Activated CD4-positive, alpha-beta T cell treated with anti-CD3 and anti-CD28 coated beads, Interleukin-2, amount 50 U/mL, for 16 hours (primary cell): ENCODE measurements at places on chromosomes 1 and 21.

- no peak for DNase-seq
Observed at GRCh38 chr1:56081173-56081572, 498.2 kb downstream of the PLPP3 start.

DNA sequence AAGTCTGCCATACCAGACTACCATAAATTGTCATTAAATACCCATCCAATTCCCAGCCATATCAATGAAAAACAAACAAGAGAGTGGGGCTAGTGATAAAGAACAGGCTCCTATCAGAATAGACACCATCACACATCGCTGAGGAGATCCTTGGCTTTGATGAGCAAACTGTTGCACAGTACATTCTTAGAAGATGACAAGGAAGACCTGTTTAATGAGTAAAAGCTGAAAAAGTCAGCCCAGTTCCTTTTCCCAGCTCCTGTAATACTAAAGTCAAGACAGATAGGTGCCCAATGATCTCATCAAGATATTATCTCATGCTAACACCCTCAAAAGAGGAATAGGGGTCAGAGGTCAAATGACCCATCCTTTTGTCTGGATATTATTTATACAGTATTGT is 164.5 kb upstream of the COA6 start:
- DNase-seq: no peak

DNA sequence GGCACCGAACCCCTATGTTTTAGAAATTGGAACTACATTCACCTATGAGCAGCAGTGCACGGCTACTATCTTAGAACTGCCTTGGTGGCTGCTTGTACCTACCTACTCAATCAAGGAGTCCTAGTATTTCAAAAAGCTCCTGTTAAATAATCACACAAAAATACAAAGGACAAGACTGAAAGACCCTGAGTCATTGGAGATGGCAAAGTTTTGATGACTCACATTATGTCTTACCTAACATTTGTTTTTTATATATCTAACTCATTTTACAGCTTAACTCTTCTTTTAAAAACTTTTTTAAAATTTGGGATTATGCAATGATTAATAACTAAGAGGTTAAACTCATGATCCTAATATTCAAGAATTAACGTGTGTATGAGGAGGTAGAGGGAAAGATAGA is 1206.0 kb upstream of the TMPRSS15 start:
- DNase-seq: no peak

GRCh38 chr1:196271212-196271947 is 336.9 kb downstream of the KCNT2 start:
- DNase-seq: no peak

DNA sequence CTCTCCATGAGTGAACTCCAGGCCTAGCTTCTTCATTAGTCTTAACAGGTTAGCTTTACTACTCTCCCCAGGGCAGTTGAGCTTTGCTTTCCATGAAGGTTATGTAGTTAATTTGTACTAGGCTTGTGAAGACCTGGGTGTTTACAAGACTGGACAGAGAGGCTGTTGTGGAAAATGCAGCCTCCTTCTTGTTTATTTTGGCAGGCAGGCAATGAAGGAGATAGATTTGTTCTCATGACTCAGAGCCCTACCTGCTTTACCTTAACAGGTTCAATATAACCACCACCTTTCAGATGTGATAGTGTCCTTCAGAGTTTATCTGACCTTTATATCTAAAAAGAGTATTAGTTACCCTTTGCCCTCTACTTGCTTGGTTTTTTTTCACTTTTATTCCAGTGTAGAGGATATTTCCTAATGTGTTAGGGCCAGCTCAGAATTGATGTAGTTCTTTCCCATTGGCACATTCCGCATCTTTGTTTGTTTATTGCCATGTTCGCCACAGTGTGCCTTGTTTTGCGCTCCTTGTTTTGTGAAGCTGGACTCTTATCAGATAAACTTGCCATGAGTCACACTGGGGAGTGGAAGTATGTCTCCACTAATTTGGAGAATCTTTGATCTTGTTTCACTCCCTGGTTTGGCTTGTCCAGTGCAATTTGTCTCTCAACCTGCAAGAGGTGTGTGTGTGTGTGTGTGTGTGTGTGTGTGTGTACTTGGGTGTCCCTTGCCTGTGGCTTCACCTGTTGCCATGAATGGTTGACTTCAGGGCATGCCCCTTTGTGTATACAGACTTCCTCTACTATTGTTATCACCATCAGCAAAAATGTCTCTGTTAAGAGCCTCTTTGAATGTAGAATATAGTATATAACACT is 87.4 kb upstream of the MACF1 start:
- no peak for DNase-seq

DNA sequence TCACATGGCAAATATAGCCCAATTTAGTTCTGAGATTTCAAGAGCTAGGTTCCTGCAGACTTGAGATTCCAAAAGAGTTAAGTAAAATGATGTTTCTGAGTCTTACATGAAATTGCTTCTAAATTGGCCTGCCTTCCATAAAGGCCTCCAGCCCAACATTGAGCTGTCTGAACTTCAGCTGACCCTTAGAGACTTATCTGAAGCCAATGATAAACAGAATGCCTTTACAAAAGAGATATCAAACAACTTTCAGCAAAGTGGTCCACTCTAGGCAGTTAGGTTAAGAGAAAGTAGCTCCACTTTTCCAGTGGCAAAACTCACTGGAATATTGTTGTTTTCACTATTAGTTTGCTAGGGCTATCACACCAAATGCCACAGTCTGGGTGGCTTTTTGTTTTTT is 6.3 kb upstream of the RC3H1 start:
- DNase-seq: no peak

GRCh38 chr1:69321311-69321710 is 246.4 kb upstream of the LRRC7 start:
- no peak for DNase-seq

DNA sequence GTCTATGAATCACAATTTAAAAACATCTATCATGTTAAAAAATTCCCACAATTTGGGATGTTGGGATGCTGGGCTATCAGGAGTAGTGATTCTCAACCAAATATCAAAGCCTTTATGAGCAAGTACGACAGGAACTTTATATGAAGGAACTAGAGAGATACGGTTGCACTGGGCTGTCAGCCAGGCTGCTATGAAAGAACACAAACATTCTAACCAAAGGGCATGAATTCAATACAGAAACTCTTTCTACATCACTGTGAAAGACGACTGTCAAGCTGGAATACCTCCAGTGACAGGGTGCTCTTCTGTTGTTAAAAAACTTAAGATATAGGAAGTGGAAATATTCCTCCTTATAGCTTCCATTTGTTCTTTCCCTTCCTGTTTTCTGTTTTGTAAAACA is 9.8 kb downstream of the CACNA1E start:
- no peak for DNase-seq

DNA sequence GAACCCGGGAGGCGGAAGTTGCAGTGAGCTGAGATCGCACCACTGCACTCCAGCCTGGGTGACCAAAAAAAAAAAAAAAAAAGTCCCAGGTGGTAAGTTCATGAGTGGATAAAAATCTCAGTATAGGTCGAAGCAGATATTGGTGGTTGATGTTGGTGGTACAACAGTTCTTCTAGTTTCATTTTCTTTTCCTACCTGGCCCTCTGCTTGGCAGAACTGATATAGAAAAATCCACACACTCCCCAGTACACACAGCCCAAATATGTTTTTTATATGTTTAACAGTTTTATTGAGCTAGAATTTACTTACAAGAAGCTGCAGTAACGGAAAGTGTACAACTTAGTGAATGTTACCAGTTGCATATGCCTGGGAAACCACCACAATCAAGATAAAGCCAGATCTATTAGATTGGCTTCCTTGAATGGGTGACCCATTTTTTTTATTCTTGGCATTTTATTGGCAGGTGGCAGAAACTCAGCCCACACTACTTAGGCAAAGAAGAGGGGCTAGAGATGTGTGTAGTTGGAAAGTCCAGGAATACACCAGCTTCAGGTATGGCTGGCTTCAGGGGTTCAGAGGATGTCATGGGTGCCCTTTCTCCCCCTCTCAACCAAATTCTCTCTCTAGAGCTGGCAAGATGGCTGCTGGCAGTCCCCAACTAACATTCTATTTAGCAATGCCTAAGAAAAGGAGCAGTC is 118.3 kb upstream of the SLC25A33 start:
- peak; percentile 5 for DNase-seq

- DNase-seq: no peak
Observed at GRCh38 chr21:44704636-44705001, 6.8 kb downstream of the TSPEAR start.

DNA sequence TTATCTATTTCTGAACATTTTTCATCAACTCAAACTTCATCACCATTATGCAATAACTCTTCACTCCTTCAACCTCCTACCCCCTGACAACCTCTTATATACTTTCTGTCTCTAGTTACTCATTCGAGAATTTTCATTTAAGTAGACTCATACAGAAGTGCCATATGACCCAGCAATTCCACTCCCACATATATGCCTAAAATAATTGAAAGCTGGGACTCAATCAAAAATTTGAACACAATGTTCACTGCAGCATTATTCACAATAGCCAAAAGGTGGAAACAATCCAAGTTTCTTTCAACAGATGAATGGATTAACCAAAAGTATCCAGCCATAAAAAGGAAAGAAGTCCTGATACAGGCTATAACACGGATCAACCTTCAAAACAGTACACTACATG is 24.1 kb downstream of the COL11A1 start:
- no peak for DNase-seq

DNA sequence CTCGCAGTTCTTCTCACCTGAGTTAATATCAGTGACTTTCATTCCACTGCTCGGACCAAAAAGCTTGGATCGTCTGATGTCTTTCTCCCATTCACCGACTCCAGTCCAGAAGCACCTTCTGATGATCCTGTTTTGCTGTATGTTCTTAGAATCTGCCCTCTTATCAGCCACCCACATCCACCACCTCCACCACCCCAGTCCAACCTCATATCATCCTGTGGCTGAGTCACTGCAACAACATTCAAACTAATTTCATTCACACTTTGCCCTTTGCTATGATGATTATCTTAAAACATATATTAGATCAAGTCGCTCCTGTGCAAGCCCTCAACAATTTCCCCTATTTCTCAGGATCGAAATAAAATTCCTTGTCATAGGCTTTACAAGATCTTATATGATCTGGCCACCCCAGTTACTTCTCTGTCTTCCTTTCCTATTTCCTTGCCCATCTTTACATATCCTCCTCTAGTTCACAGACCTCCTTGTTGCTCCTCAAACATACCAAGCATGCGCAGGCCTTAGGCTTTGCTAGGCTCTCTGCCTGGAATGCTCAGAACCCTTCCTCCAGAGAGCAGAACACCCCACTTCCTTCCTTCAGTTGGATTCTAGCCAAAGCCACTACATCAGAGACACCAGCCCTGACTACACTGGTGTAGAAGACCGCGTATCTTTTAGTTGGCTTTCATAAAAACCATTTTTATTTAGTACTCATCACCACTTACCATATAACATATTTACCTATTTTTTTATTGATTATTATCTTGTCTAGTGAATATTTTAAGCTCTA is 335.7 kb upstream of the GREM2 start:
- DNase-seq: peak; percentile 1

GRCh38 chr1:198680174-198680875 is 41.5 kb downstream of the PTPRC start:
- DNase-seq: no peak

- DNase-seq: no peak
Observed at GRCh38 chr1:64967381-64967780, 1.0 kb upstream of the JAK1 start.

- DNase-seq: no peak
Observed at GRCh38 chr1:161260376-161261260, 2.1 kb downstream of the PCP4L1 start.

GRCh38 chr1:37073152-37073853 is 39.0 kb upstream of the GRIK3 start:
- DNase-seq: no peak

- DNase-seq: peak; percentile 20
Observed at GRCh38 chr1:236465959-236466303, 57.9 kb upstream of the LGALS8 start.

- no peak for DNase-seq
Observed at GRCh38 chr1:236099355-236099974, 34.6 kb upstream of the NID1 start.

DNA sequence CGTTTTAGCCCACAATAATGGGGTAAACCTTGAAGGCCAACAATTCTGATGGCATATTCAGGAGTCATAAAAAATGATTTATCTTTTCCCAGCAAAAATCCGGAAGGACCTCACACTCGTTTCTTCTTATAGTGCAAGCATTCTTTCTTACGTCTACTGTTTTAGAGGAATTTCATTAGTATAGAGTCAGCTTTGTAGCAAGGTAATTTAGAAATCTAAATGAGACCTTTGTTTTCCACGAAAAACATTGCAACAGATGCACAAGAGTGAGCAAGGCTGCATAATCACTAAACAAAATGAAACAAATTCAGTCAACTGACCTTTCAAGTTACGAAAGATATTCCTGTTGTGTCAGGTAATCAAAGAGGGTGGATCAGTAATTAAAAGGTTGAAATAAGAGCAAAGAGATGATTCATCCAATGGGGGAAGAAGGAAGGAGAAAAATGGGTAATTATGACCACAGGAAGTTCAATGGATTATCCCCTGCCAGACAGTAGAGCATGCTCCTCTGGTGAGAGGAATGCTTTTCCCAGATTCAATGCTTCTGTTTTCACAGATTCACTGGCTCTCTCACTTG is 560 bp upstream of the CSDE1 start:
- no peak for DNase-seq

- no peak for DNase-seq
Observed at GRCh38 chr1:3271866-3272265, 182.6 kb upstream of the ARHGEF16 start.

GRCh38 chr1:56397811-56398231 is 181.5 kb downstream of the PLPP3 start:
- DNase-seq: no peak

GRCh38 chr21:45550522-45551210 is 8.4 kb upstream of the SLC19A1 start:
- peak; percentile 85 for DNase-seq

DNA sequence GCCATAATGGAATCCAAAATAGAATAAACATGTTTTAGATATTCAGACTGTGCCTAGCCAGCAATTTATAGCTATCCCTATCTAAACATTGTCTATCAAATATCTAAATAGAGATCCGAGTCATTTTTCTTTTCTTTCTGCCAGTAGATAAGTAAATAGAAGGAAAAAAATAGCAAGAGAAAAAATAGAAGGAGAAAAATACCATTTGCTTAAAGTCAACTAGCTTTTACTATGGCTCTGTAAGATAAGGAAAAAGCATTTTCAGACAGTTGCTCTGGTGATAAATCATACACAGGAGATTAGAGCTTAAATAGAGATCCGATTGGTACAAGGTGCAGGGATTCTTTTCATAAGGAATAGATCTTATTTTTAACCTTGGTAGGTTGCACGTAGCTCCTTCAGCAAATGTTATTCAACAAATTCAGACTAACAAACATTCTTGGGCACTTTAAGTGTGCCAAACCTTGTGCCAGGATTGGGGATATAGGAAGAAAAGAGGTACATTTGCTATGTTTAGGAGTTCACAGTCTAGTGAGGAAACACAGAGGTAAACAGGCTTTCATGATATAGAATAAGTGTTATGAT is 70.1 kb upstream of the CCDC190 start:
- DNase-seq: no peak

DNA sequence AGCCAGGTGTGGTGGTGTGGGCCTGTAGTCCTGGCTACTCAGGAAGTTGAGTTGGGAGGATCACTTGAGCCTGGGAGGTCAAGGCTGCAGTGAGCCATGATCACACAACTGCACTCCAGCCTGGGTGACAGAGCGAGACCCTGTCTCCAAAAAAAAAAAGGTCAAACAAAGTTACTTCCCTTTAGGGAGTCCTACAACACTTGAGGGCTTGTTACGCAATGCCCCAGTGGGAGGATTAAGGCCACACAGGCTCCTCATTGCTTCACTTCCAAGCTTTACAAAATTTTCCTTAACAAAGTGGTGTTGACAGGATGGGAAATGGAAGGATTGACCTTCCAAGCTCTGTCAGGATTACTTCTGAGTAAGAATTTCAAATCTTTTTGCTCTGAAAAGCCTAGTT is 6.2 kb upstream of the EXTL1 start:
- no peak for DNase-seq
